ENCODE measurements at places on chromosomes 5 and 9.

- peaks cover 44% of the 10 kb centered on the region for H3K27me3 ChIP-seq
Measured at GRCh38 chr9:135163023-135163780, 75.7 kb downstream of the OLFM1 start.

- DNase-seq = no peak
- no peak overlapping the region for H3K4me3 ChIP-seq
- no peak overlapping the region for H3K27ac ChIP-seq
- H3K36me3 ChIP-seq = peaks cover 7% of the 10 kb centered on the region
- H3K4me1 ChIP-seq = peaks cover 16% of the 10 kb centered on the region
Measured at GRCh38 chr5:73376618-73377170, 71.9 kb downstream of the FOXD1 start.

DNA sequence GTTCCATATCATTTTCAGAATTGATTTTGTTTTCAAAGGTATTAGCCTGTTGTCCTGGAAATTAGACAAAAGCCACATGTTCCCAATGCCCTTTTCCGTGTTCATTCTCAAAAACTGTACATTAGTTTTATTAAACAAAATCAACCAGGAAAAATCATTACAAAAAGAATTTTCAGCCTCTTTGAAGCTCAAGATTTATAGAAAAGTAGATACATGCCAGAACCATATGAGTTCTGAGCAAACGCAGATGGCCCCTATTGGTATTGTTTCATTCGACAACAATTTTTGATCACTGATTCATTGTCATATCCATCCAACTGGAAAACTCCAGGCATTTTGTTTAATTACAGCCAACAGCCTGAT, 148.5 kb upstream of the GRAMD2B start:
- no peak overlapping the region for H3K27ac ChIP-seq
- no peaks in the 10 kb centered on the region for H3K27me3 ChIP-seq
- H3K4me1 ChIP-seq = peaks cover 3% of the 10 kb centered on the region
- H3K4me3 ChIP-seq = no peak overlapping the region

- H3K4me3 ChIP-seq = no peak overlapping the region
- H3K27ac ChIP-seq = no peak overlapping the region
- no peak for DNase-seq
- peaks cover 15% of the 10 kb centered on the region for H3K27me3 ChIP-seq
Measured at GRCh38 chr9:7316967-7317366, 482.6 kb downstream of the DMAC1 start.

DNA sequence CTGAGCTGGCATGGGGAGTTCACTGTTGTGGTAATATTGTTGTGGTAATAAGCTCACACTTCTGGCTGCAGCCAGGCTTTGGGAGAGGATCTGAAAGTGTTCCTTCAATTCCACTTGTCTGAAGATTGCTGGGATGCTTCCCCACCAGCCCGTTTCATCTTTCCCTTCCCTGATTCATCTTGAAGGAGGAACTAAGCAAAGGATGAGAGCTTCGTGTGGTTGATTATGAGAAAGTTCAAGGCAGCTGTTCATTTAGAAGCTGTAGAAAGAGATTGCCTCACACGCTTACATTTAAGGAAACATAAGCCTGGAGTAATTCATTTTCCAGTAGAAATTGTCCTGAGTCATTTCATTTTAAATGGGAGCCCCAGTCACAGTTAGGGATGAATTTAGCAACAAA, 122.4 kb upstream of the GAS1 start:
- no peak overlapping the region for H3K4me3 ChIP-seq
- H3K4me1 ChIP-seq = no peaks in the 10 kb centered on the region
- no peak for DNase-seq
- H3K27ac ChIP-seq = no peak overlapping the region

GRCh38 chr9:22469928-22470544, 23.4 kb downstream of the DMRTA1 start:
- H3K4me1 ChIP-seq = no peaks in the 10 kb centered on the region
- no peaks in the 10 kb centered on the region for H3K27me3 ChIP-seq
- H3K36me3 ChIP-seq = no peaks in the 10 kb centered on the region
- no peak overlapping the region for H3K27ac ChIP-seq
- DNase-seq = no peak

- H3K27ac ChIP-seq = no peak overlapping the region
- H3K4me3 ChIP-seq = no peak overlapping the region
- no peaks in the 10 kb centered on the region for H3K36me3 ChIP-seq
- peaks cover 48% of the 10 kb centered on the region for H3K27me3 ChIP-seq
Measured at GRCh38 chr5:160262151-160263074, 33.1 kb downstream of the FABP6 start.

GRCh38 chr5:53576674-53577073, 16.2 kb downstream of the NDUFS4 start:
- H3K4me3 ChIP-seq = no peak overlapping the region
- no peak for DNase-seq
- no peaks in the 10 kb centered on the region for H3K27me3 ChIP-seq

GRCh38 chr9:37889536-37889935, 14.4 kb downstream of the SLC25A51 start:
- H3K27ac ChIP-seq = no peak overlapping the region
- peaks cover 9% of the 10 kb centered on the region for H3K4me1 ChIP-seq
- no peak overlapping the region for H3K4me3 ChIP-seq
- H3K36me3 ChIP-seq = peaks cover 3% of the 10 kb centered on the region

GRCh38 chr5:139658928-139659667, 10.9 kb downstream of the CXXC5 start:
- peak overlapping the region; percentile 67 for H3K4me3 ChIP-seq
- no peak overlapping the region for H3K27ac ChIP-seq
- no peak for DNase-seq
- no peaks in the 10 kb centered on the region for H3K36me3 ChIP-seq
- H3K27me3 ChIP-seq = peaks cover 3% of the 10 kb centered on the region

- DNase-seq = no peak
- H3K36me3 ChIP-seq = peaks cover 2% of the 10 kb centered on the region
- H3K27ac ChIP-seq = no peak overlapping the region
- peaks cover 19% of the 10 kb centered on the region for H3K27me3 ChIP-seq
Measured at GRCh38 chr9:109962215-109962614, 182.2 kb downstream of the PALM2AKAP2 start.
